ENCODE measurements at places on chromosomes 3 and 15.

- DNase-seq = no peak
Measured at GRCh38 chr15:49135911-49136310, 19.5 kb downstream of the COPS2 start.

DNA sequence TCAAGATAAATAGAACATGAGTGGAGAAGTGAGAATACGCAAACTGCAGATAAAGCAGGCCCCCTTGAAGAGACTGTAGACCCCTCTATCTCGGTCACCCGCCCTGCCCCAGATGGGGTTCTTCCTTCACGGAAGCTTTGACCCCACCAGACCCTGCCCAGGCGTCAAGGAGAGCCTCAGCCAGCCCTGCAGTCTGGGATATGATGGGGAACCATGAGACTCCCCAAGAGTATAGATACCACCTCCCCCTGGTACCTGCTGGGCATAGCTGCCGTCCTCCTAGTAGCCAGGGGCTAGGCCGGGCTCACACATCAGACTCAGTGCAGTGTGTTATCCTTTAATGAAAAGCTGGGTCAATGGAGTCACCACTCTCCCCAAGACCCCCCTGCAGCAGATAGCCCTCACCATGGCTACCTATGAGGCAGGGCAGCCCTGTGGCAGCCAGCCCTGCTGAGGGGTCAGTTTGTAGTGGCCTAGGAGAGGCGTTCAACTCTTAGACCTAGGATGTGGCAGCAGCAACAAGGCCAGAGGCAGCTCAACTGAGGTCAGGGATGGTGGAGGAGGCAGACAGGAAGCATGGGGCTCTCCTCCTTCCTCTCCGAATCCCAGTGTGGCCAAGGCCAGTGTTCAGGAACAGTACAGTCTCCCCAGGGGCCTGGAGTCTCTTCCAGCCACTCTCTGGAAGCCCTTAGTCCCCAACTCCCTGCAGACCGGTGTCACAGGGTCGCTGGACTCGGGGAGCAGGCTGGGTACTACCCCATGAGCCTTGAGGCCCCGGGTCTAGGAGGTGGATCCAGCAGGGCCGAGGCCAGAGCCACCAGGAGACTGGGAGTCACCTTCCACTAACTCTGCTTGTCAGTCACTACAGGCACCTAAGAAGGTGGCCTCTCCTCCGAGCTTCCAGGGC, 26.1 kb downstream of the PLXNB1 start:
- peak; percentile 14 for DNase-seq

GRCh38 chr3:191290311-191291025, 38.7 kb upstream of the CCDC50 start:
- no peak for DNase-seq

DNA sequence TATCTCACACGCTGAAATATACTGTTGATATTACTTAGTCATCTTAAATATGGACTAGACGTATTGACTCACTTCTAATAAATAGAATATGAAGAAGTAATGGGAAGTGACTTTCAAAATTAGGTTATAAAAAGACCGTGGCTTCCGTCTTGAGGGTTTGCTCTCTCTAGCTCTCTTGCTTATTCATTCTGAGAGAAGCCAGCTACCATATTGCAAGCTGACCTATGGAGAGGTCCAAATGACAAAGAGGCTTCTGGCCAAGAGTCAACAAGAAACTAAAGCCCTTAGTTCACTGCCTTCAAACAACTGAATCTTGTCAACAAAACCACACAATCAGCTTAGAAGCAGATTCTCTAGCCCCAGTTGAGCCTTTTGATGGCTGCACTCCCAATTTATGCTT, 46.1 kb downstream of the SLC9C1 start:
- no peak for DNase-seq

GRCh38 chr3:27943106-27943505, 221.0 kb upstream of the EOMES start:
- no peak for DNase-seq

DNA sequence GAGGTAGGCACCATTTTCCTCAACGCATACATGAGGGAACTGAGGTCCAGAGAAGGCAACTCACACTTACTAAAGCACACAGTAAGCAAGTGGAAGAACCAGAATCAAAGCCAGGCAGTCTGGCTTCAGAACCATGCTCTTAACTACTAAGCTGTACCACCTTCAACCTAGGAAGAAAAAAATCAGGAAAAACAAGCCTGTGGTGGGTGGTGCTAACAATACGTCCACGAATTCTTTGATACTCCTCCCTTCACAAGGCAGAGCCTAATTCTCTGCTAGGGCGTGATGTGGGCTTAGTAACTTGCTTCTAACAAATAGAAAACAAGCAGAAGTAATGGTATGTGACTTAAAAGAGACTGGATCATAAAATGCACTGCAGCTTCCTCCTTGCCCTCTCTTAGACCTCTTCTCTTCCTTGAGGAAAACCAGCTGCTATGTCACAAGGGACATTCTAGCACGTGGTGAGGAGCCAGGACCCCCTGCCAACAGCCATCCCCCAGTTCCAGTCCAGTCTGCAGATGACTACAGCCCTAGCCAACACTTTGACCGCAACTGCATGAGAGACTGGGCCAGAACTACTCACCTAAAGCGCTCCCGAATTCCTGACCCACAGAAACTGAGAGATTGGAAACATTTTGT, 36.9 kb downstream of the HACD2 start:
- no peak for DNase-seq

- no peak for DNase-seq
Measured at GRCh38 chr3:157098823-157099185, 61.1 kb downstream of the CCNL1 start.

- DNase-seq = no peak
Measured at GRCh38 chr3:13370609-13371008, 49.5 kb downstream of the NUP210 start.

GRCh38 chr15:33807665-33808064, 160.6 kb upstream of the CHRM5 start:
- no peak for DNase-seq

- no peak for DNase-seq
Measured at GRCh38 chr15:88124199-88124598, 132.3 kb downstream of the NTRK3 start.

- no peak for DNase-seq
Measured at GRCh38 chr3:53730576-53730975, 115.6 kb downstream of the CHDH start.

- DNase-seq = no peak
Measured at GRCh38 chr15:99409560-99409959, 156.2 kb upstream of the MEF2A start.

DNA sequence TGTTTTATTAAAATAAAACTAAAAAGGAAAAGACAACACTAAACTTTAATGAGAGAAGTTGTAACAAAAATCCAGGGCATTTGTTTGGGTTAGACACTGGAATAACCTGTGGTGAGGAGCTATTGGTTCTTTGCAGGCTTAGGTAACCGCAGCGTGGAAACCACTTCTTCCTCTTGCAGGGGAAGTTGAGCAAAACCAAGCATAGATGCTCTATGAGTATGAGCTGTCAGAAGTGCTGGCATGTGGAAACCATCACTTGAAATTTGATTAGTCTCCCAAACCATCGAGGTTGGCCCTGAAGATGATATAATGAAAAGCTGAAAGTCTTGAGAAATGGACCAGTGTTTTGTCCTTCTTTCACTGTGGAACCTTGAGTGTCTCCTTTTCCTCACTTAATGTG, 127.1 kb upstream of the RBMS3 start:
- DNase-seq = no peak

DNA sequence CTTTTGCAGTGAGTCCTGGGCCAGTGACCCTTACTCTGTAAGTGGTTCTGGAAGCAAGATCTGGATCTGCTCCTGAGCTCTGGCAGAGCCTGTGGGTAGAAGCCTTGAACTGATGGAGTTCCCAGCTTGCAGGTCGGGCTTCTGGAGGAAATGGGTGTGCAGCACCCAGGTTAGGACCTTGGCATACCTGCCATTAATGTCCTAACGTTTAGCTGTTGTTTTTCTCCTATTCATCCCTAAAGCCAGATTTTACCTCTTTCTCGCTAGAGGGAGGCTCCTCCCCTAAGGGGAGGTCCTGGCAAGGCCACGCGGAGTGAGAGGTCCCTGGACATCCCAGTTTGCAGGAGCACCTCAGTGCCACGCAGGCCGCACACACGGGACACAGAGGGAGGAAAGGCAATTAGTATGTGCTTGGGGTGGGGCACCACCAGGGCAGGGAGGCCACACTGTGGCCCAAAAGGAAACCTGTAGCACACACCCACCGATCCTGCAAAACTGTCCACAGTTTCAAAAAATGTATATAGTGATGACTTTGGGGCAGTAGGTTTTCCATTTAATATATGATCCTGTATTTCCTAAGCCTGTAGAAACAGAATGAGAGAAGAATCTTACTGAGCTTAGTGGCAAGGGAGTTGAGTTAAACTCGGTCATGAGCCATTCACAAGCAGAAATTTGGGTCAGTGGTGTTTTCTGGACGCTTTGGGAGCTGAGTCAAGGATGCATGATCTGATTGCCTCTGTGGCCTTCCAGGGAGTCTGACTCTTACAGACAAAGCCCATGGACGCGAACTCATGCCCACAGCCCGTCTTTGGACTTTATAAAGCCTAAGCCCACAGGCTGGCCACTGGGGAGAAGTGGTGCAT, 148.7 kb downstream of the LRRK1 start:
- DNase-seq = no peak

GRCh38 chr3:107498646-107499045, 24.1 kb upstream of the BBX start:
- no peak for DNase-seq

DNA sequence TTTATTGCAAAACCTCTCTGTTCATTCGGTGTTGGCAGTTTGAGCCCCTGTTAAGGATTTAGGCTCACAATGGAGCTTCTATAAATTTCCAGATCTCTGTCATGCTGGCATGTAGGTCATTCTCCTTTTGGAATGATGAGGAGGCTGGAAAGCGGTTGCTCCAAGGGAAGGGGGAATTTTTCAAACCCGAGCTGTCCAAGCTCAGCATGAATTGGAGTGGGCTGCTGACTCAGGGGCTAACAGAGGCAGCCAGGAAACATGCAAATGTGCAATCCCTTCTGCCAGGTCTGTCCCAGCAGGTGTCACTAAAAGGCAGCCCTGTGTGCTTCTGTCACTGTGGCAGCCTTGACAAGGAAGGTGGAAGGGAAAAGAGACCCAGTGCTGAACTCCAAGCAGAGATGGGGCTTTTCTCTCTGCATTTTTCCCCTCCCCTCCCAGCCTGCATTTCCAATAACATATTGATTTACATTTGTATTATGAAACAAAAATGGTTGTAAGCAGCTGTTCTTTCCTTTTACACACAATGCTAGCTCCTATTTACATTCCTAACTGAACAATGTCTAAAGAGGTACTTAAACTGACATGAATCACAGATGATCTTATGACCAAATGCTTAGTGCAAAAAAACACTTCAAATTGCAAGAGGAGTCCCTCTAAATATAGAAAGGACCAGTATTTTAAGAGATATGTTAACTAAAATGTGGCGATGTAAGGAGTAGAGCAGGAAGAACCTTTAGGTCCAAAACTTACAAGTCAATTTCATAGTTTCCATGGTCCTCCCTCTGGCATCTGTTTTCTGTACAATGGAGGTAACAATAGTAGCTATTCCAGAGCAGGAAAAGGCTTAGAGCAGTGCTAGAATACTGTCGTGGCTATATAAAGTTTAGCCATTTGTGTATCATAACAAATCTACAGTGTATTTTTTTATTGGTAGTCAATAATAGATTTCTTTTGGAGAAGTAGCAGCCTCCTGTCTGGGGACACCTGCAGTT, 84.5 kb upstream of the ATP10A start:
- no peak for DNase-seq

GRCh38 chr3:108208831-108209230, 13.4 kb downstream of the IFT57 start:
- DNase-seq = no peak

- no peak for DNase-seq
Measured at GRCh38 chr3:98564282-98565005, 29.0 kb downstream of the CPOX start.

GRCh38 chr3:4963669-4964570, 15.3 kb upstream of the BHLHE40 start:
- DNase-seq = no peak

DNA sequence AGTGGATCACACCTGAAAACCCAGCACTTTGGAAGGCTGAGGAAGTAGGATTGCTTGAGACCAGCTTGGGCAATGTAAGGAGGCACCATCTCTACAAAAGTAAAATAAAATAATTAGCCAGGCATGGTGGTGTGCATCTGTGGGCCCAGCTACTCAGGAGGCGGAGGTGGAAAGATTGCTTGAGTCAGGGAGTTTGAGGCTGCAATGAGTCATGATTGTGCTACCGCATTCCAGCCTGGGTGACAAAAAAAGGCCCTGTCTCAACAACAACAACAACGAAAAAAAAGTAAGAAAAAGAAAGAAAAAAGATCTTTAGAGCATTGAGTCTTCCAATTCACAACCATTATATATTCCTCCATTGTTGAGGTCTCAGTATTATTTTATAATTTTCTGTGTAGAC, 192.4 kb upstream of the DPH6 start:
- DNase-seq = no peak

DNA sequence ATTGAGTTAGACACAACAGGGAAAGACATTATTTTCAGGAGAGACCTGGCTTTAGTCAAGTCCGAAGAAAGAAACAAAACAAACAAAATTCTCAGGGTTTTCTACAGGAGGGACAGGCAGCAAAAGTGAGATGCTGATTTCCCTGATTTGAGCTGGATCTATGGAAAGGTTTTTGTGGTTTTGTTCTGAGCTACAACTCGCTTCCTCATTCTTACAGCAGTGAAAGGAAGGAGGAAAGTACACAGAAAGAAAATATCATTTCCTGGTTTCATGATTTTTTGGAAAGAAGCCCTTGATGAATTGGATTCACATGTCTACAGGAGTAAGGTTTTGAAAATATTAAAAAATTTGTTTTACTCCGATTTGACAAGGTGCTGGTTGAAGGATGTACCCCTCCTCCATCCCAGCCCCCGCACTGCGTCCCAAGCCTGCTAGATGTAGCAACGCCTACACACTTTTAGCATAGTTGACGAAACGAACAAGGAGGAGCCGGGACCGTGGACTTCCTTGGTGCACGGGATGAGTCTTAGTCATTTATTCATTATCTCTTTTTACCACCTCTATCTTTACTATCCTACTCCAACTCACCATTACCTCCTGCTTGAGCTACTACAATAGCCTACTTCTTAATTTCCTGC, 10.8 kb downstream of the PRICKLE2 start:
- DNase-seq = no peak

GRCh38 chr3:194053136-194053535, 82.8 kb upstream of the HES1 start:
- DNase-seq = no peak

DNA sequence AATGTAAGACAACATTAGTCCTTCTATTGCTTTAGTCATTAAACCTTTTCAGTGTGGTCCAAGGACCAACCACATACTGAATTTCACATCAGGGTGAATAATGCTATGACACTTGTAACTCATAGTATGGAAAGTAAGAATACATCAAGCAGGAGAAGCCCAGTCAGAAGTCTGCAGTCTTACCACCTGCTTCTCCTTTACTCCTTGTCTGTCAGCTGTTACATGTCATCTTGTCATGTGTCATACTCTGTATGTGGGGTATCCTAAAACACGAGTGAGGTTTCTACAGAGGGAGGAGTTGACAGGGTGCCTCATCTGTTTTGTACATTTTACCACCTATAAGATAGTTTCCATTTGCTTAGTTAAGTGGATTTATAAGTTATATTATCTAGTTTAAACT, 32.8 kb upstream of the EID1 start:
- no peak for DNase-seq

All from D721Med (cell line).